ENCODE measurements at places on chromosomes 6 and 20. TPM values are rescaled to one million over a fixed set of nuclear protein-coding genes. Genes with fewer than 3 reads are reported as not detected.

DNA sequence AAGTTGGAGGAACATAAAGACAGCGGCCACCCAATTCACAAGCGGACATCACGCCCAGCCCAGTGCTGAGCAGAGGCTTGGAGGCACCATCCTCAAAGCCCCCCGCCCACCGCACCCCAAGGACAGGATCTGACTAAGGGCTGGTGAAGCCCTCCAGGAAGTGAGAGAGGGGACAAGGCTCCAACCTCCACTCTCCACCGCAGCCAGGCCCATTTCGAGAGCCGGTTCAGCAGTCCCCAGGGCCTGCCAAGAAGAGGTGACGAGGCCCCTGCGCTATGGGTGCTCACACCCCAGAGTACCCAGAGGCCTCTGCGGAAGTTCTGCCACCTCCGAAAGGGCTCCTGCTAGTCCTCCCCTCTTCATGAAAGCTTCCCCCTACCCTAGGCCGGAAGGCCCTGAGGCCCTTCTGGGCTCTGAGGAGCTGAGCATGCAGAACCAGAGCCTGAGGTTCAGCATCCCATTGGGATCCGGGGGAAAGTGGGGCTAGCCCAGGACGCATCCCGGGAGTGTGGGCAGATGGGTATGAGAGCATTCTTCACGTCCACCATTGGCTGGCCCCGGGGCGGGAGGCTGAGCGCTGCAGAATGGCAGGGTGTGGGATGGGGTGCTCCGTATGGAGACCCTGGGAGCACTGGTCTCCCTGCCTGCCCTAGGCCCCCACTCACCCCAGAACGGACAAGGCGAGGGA, 2.5 kb downstream of the GRM4 start:
- no peak for DNase-seq

DNA sequence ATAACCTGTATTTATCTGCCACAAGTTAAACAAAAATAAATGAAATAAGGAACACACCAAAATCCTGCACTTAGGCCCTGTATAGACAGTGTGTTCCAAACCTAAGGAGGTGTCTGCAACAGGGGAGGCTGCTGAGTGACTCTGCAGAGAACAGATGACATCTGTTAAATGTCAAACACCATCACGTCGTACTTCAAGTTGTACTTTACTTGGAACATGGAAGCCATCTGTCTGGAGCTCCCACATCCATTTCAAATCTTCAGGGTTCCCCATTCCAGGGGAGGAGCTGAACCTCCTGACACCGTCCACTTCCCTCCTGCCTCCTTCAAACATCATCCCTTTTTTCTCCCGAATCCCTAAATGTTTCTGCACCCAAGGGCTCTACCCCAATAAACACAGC, 1.8 kb upstream of the MAP7 start:
- DNase-seq: no peak

GRCh38 chr6:45655745-45656476, 278.2 kb upstream of the SUPT3H start:
- no peak for DNase-seq

Gene SLC17A1
- not detected for total RNA-seq

Gene HLA-G
- 1.2 TPM for total RNA-seq

Gene HBS1L
- total RNA-seq: 83.0 TPM

DNA sequence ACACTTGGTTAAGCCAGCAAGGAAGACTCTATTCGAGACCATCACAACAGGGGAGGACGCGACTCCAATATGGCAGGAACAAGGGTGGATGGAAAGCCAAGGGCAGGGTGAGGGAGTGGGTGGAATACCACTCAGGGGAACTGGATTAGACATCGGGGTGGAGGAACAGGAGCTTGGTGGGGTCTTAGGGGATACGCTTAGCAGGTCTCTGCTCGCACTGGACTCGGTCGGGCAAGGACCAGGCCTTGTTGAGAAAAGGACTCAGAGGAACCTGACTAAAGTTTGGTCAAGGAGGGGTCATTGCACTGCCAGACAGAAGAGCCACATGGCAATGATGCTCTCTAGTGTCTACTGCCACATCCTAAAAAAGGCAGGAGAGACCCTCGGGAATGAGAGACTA, 10.5 kb downstream of the DUSP22 start:
- DNase-seq: no peak

DNA sequence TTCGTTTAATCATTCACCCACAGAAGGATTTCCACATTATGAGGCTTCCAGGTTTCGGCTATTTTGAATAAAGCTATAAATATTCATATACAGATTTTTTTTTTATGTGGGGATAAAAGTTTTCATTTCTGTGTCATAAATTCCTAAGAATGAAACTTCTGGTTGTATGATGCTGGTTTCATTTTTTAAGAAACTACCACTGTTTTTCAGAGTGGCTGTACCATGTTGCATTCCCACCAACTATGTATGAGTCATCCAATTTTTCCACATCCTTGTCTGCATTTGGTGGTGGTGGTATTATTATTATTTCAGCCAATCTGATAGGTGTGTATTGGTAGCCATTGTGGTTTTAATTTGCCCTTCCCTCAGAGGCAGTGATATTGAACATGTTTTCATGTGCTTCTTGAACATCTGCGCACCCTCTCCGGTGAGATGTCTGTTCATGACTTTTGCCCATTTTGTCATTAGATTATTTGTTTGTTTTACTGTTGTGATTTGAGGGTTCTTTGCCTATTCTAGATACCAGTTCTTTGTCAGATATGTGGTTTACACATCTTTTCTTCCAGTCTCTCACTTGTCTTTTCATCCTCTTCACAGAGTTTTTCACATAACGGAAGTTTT, 75.5 kb downstream of the DOK5 start:
- no peak for DNase-seq

DNA sequence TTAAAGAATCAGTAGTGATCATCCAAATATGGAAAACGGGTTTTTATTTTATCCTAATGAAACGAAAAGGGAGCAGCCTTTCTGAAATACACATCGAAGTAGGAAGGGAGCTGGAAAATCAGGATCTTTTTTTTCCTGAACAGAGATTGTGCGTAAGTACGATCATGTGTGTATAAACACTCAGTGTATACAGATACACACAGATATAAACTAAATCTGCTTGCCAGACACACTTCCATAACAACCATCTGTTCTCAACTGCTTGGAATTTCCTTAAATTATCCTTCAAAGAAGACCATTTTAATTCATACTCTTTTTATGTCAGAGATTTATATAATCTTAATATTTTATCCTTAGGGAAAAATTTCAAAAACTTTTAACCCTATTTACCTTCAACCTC, 110.7 kb downstream of the CHD6 start:
- DNase-seq: no peak

DNA sequence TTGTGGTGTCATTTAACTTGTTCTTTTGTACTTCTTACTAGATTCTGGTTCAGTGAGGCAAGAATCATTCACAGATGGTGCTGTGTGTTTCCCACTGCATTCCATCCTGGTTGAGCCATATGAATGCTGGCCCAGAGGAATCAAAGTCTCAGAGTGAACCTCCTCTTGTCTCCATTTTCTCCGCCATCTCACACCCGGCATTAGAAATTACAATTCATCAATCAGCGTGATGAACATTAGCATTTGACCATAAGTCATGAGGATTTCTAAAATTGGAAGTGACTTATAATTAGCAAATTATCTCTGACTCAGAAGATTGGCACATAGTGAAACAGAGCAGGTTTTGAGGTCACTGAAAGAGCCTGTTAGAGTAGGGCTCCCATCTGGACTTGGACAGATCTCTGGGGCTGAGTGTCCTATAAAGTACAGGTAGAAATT, 25.2 kb downstream of the TNFAIP3 start:
- DNase-seq: no peak

DNA sequence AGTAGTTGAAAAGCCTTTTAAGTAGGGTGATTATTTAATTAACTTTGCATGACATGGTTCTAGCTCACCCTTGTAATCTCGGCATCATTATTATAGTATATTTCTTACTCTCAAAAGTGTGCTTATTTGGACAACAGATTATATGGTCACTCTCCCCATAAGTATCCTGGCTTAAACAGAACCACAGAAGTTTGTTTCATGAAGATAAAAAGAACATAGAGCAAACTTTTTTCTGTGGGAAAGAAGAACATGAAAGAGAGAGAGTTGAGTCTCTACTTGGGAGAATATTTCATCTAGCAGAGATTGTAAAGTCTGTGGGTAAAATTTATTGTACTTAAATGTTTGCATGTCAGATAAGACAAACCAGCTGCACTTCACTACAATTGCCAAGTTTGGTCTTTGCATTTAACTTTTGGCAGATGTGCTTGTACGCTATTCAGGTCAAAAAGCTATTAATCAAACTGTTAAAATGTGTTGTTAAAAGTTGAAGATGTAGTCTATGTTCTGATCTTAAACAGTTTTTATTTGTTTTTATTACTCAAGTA, 33.4 kb upstream of the PRIM2 start:
- DNase-seq: no peak

Gene PLCB1
- total RNA-seq: 58.5 TPM

Gene SPATA2
- total RNA-seq: 8.2 TPM

DNA sequence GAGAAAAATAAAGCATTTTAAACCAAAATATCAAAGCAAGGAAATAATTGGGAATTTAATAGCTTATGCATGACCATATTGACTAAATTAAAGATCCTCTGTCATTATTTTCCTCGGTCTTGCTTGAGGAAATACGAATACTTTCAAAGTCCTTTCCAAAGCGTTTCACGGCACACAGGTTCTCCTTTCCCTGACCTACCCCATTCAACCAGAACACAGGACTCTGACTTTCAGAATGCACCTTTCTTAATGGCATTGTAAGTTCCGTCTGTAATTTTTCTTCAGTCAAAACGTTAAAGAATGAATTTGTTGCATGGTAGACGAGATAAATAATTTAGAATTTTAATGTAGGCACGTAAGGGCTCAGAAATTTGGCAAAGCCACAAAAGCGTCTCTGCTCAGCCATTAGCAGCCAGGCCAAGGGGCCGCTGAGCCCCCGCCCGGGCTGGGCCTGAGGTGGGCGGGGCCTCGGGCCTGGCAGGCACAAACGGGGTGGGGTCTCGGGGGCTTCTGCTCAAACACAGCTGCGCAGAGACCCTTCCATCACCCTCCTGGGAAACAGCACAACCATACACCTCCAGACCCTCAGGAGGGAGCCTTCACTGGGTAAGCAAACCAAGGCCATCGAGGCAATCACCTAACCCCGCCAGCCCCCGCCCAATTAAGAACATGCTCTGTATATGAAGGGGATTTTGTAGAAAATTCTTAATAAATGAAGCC, 3.4 kb downstream of the NEDD9 start:
- no peak for DNase-seq

- DNase-seq: no peak
Measured at GRCh38 chr6:142872376-142872775, 72.6 kb downstream of the HIVEP2 start.

DNA sequence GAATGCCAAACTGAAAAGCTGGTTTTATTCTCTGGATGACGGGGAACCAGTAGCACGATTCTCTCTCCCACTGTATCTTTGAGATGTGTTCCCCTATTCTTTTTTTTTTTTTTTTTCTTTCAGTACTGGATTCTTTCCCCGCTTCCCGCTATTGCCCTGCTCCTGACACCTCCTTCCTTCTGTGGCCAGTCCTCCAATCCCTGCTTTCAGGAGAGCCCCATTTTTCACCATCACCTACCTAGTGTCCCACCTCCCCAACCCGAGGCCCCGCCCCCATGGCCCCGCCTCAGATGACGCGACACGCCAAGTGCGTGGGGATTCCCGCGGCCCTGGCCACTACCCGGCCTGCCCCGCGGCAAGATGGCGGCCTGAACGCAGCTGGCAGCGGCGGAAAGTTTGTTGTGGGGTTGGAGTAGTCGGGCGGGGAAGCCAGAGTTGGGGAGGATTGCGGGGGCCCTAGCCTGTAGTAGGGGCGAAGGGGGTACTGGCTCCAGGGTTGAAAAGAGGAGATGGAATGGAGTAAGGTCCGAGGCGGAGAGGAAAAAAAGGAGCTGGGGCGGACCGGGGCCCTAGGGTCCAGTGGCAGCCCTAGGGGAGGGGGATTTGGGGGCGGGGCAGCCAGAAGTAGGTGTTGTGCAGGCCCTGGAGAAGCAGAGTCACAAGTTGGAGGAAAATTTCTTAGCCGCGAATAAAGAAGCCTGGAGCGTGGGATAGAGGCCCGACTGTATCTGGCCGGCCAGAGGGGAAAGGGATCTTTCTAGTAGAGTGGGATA, at the start of gene TJAP1:
TSS of gene TJAP1 (plus strand) at position 336 of the 773 bp plus-strand sequence. CDS start 21,432 bp downstream, outside the sequence.
- DNase-seq: peak; percentile 97

GRCh38 chr6:68779366-68779765, 144.3 kb downstream of the ADGRB3 start:
- no peak for DNase-seq

DNA sequence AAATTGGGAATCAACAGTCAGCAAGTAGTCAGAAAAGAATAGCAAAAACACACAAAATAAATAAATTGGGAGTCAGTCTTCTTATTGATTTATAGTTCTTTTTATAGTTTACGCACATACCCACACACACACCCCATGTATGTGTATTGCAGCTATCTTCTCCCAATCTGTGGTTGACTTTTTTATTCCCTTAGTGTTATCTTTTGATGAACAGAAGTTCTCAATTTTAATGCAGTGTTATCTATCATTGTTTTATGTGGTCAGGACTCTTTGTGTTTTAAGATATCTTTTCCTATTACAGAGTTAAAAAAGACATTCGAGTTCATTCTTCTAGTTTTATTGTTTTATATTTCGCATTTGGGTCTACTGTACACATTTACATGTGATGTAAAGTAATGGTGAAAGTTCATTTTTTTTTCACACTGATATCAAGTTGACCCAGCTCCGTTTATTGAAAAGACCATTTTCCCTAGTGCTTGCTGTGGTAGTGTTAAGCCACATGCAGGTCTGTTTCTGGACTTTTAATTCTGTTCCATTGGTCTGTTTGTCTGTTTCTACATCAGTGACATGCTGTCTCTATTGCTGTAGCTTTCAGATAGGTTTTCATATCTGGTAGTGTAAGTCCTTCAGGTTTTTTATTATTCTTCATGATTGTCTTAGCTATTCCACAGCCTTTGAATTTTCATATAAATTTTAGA, 78.4 kb downstream of the ZFAND3 start:
- DNase-seq: no peak

GRCh38 chr6:15712797-15713196, 50.0 kb upstream of the DTNBP1 start:
- DNase-seq: no peak

Gene C4B
- total RNA-seq: 392 TPM

DNA sequence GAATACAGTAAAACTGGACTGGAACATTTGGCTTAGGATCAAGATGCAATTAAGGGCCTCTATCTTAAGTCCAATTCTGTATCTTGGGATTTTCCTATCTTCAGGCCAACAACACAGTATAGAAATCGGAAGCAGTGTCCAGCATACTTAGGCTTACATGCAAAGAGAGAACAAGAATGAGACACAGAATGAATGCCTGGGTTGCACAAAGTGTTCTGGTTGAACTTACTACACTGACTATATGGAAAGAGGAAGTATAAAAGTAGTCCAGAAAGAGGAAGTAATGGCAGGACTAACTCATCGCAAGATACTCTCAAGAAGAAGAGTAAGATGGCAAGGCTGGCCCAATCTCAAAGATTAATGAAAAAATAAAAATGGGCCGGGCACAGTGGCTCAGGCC, 87.6 kb downstream of the BTBD9 start:
- DNase-seq: no peak

GRCh38 chr6:166087246-166087645, 80.4 kb downstream of the TBXT start:
- DNase-seq: no peak

Gene ADGRF4
- not detected for total RNA-seq

GRCh38 chr6:154595538-154595937, 85.1 kb upstream of the CNKSR3 start:
- no peak for DNase-seq

Gene ECHDC1
- total RNA-seq: 62.0 TPM

Gene RIMS1
- total RNA-seq: 3.4 TPM

- DNase-seq: no peak
Measured at GRCh38 chr20:3364323-3365013, 43.0 kb downstream of the DNAAF9 start.

GRCh38 chr6:44264154-44265006, 971 bp downstream of the NFKBIE start:
- no peak for DNase-seq
